ENCODE measurements at places on chromosomes 2 and 18.

DNA sequence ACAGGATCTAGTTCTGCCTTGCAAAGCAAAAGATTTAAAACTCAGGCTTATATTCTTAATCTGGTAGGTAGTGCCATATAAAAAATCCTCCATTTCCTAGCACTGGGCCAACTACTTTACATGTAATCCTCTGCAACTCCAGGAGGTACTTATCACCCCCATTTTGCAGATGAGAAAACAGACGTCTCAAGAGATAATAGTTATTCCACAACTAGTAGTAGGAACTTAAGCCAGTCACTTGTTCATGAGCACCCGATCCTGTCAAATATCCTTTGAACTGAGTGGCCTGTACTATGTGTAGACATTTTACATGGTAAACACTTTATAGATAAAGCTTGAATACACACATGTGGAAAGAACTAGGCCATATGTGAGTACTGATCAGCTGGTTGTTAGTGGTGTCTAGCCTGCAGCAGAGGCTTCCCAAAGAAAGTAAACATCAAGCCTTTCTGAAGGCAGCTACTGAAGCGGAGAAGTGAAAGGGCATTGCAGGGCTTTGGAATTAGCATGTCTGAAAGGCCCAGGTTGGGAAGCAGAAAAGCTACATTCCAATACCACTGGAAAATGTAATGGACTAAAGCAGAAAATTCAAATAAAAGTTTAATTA is 48.0 kb downstream of the NAB1 start:
- DNase-seq = no peak

DNA sequence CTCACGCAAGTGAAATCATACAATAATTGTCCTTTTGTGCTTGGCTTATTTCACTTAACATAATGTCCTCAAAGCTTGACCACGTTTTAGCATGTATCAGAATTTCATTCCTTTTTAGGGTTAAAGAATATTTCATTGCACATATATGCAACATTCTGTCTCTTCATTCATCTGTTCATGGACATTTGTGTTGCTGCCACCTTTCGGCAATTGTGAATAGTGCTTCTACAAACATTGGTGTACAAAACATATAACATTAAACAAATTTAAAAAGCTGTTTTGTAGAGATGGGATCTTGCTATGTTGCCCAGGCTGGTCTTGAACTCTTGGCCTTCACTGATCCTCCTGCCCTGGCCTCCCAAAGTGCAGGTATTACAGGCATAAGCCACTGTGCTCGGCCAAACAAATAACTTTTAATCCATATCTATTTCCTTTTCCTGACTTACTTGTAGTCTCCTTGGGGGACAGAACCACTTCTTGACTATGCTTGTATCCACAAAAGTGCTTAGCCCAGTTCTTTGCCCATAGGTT is 209.3 kb downstream of the SLC4A3 start:
- no peak for DNase-seq

GRCh38 chr2:86518481-86518880 is 44.8 kb downstream of the CHMP3 start:
- no peak for DNase-seq

DNA sequence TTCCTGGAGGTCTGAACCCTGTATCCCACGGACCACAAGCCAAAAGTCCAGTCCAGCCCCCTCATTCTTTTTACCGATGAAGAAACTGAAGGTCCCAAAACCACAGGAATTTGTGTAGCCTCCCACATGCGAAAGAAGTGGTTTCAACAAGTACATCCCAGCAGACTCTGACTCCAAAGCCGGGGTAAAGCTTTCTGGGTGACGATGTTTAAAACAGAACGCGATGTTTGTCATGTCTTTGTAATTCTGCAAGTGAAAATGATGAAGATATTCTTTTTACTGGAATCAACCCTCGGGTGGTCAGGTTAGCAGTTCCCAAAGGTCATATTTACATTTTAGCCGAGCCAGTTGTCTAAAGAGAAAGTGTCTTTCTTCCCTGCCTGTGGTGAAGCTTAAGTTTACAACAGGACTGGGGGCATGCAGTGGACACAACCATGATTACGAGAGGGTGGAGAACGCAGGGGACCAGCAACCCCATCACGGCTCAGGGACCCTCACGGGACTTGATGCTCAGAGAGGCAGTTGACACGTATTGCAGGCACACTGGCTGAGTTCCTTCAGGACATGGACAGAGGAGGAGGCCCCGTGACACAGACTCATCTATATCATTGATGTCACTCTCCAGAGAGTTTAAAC is 17.8 kb upstream of the TMEM131 start:
- DNase-seq = no peak

DNA sequence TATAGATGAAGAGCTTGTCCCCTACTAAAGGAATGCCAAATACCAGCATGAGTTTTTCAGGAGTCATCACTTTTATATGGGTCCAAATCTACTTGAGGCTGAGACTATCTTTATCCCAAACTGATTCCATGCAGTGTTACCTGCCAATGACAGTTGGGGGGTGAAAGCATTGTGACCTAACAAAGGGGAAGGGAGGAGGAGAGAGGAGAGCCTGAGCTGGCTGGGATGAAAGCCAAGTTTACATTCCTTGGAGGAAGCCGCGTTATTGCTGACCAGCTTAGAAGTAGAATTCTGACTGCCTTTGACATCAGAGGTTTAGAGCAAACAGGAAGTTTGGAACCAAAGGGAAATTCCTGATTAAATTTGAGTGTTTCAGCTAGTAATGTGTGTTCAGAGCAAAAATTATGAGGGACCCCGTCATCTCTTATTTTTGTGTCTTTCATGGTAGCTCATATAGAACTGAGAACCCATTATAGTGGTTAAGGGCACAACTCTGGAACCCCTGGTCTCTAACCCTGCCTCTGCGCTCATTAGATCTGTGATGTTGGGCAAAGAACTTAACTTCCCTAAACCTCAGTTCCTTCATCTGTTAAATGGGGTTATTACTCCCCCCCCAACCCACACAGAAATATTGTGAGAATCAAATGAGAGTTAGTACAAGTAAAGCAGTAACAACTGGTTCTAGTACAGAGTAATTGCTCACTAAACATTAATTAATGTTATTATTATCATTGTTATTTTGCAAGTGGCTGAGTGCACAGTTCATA is 199.3 kb upstream of the EPAS1 start:
- no peak for DNase-seq

- no peak for DNase-seq
Observed at GRCh38 chr18:44841752-44842587, 161.3 kb downstream of the SETBP1 start.

- no peak for DNase-seq
Observed at GRCh38 chr18:51417643-51418483, 220.4 kb upstream of the MEX3C start.

- no peak for DNase-seq
Observed at GRCh38 chr18:48428475-48429177, 19.4 kb upstream of the ZBTB7C start.

DNA sequence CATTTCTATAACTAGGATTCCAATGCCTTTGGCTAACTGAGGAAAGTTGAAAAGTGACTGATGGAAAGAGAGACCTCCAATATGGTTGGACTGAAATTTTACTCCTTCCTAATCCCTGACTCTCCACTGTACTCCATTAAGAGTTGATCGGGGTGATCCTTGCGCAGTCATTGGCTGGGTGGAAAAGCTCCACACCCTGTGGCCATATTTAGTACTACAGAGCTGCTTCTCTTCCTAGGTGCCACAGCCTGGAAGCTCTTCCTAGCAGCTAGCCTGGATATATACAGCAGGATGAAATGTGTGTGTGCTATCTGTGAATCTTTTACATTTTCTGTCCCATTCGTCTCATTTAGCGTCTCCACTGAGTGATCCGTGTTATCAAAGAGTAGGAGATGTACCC is 71.2 kb downstream of the MEP1B start:
- DNase-seq = no peak

DNA sequence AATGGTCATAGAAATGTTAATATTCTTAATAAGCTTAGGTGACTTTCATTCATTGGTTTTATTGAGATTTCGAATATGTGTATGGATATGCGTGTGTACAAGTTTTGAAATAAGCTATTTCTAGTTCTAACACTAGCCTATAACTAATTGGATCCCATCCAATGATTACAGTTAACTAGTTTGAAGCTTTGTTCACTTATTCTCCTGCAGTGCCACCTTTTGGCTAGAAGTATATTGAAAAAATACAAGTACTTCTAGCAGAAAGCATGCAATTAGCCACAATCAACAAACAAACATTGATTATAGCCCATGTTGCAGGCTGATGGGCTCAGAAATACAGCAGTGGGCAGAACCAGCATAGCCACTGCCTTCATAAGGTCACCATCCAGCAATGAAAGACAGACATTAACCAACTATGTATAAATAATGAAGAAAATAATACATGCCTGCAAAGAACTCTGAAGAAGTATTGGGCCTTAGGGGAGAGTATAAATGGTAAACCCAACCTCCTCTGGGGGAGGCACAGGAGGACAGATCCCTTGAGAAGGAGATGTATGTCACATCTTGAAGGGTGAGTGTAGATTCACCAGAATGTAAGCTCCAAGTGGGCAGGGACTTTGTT is 5.1 kb upstream of the PIEZO2 start:
- no peak for DNase-seq

DNA sequence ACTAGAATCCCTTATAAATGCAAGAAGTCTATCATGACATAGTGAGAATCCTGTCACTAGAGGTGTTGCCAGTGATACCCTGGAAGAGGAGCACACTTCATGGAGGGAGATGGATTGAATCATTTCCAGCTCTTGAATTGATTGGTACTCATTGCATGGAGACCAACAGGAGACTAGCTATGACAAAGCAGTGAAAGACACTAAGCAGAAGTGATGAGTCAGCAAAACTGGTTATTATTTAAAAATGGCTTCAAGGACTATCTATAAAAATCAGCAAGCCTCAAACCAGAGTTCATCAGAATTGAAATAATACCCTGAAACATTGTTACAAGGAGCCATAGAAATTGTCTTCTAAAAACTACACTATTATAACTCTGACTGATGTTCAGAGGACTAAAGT is 200.3 kb downstream of the PDE11A start:
- DNase-seq = no peak

DNA sequence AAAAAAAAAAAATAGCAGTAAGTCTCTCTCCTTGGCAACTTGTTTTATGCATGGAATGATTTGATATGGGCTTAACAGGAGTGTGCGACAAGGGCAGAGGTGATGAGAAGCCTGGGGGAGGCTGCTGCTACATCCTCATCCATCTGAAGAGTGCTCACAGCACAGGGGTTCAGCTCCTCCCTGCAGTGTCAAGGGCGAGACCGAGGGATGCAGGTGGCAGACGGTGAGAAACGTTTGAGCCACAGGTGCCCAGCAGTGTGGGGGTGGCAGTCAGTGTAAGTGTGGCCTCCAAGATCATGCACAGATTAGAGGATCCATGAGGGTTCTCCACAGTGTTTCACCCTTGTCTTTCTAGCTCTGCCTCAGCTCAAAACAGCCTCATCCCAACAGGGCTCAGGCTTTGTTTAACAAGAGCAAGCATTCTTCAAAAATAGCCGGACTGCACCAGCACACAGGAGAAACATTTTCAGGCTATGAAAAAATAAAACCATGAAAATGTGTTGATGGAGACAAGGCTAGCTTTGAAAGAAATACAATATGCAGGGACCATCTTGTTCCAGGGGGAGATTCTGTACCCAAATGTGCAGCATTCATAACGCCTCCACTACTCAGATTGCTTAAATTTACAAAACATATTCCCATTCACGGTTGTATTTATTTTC is 324.5 kb upstream of the MYT1L start:
- DNase-seq = no peak

DNA sequence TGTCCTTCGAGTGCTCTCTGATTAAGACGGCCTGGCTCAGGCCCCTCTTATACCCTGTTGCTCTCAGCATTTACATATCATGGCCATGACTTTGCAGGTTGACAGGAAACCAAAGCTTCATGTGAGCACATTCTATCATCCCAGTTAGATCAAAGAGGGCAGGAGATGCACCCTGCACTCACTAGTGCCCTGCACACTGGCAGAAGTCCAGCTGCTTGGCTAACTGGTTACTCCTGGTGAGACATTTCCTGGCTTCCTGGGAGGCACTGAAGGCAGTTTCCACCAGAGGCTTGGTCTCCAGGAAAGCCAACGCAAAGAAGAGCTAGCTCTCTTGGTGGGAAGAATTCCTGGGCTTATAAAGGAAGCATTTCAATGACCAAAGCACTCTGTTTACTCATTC is 66.3 kb downstream of the LIPG start:
- DNase-seq = no peak

- DNase-seq = no peak
Observed at GRCh38 chr2:189113963-189114362, 65.6 kb downstream of the COL5A2 start.

DNA sequence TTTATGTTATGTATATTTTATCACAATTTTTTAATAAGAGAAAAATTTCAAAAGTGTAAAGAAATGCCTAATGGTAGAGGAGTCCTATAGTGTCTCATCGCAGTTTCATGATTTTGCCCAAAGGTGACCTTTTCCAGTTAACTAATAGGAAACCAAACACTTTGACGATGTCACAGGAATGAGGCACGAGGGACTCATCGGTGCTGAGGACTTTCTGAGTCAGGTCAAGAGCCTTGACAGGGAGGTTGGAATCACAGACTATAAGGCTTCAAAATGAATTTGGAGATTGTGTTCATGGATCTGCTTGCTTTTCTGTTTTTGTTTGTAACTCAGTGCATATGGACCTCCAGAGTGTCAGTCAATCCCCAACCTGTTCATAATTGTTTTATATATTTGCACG is 15.1 kb upstream of the RTTN start:
- no peak for DNase-seq

GRCh38 chr18:53660306-53660705 is 564.2 kb downstream of the MBD2 start:
- DNase-seq = no peak

DNA sequence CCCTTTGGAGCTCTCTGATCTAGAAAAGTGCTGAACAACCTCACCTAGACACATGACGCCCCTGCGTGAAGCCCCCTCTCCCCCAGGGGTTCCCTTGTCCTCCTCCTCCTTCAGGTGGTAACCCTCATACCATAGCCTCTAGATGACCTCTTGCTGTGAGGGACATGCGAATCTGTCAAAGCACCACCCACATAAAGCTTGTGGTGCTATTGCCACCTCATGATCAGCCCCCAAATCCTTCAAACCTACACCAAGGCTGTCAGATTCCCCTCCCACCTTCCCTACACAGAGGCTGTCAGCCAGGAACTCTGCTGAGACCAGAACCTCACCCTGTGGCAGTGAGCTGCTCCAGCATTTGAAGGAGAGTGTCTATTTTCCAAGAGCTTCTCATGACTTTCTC is 43.1 kb upstream of the TEX51 start:
- no peak for DNase-seq

DNA sequence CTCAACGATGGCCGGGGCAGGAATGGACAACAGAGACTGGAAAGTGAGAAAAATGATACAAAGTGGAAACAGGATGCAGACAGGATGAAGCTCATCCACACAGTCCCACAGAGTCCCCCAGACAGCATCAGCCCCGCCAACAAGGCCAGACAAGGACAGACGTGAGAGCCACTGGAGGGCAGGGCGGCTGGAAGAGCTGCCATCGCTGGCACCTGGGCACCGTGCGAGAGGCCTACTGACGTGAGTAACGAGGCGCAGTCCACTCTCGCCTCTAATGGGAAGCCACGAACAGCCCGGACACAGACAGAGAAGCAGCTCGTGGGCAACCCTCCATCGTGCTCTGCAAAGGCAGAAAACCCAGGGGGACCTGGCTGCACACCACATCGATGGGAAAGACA is 17.1 kb downstream of the HDAC4 start:
- no peak for DNase-seq

- no peak for DNase-seq
Observed at GRCh38 chr2:130814931-130815680, 21.6 kb upstream of the ARHGEF4 start.
